ENCODE measurements at places on chromosomes 7 and 10.

- no peak for DNase-seq
- H3K27ac ChIP-seq, result no peak overlapping the region
- no peaks in the 10 kb centered on the region for H3K4me1 ChIP-seq
- no peaks in the 10 kb centered on the region for H3K27me3 ChIP-seq
- H3K4me3 ChIP-seq, result no peak overlapping the region
Observed at GRCh38 chr10:9097206-9097990, 1042.9 kb downstream of the GATA3 start.

DNA sequence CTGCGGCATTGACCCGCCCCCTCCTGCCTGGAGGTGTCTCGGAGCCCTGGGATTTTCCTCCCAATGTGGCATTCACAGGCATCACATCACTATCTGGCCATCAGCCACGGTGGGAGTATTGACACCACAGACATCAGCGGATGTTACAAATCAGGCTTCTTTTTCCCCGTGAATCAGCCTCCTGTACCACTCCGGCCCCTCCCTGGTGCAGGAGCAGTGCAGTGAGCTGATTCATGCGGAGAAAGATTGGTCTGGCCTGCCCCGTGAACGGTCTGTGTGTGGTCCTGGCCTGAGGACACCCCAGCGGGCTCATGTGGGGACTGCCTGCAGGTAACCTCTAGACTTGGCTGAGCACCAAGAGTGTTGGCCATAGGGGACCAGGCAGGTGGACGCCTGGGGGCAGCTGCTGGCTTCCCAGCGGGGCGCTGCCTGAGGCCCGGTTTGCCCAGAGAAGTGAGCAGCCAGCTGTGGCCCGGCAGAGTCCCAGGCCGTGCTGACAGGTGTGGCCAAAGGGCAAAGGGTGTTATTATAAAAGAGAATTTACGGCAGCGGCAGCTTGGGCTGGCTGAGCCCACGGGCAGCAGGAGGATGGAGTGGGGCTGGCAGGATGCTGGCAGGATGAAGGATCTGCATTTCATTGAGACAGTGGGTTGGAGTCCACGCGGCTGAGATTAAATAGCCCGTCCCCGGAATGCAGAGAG is 32.1 kb upstream of the GNA12 start:
- H3K36me3 ChIP-seq, result no peaks in the 10 kb centered on the region
- no peaks in the 10 kb centered on the region for H3K4me1 ChIP-seq
- DNase-seq, result no peak
- H3K4me3 ChIP-seq, result no peak overlapping the region
- H3K27ac ChIP-seq, result no peak overlapping the region

DNA sequence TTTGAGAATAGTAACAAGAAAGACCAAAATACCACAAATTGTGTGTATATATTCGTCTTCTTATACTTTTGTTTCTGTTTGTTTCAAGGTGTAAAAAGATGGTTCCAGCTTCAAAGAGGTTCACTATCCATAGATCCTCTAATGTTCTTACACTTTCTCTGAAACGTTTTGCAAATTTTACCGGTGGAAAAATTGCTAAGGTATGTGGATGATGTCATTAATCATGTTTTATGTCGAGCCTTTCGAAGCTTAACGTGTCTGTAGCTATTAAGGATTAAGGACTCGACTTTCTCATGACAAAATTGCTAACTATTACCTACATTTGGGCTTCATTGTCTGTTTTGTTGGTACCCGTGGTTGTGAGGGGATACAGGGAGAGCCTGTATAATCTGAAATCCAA is 112.8 kb downstream of the ANKRD61 start:
- H3K4me3 ChIP-seq, result no peak overlapping the region
- DNase-seq, result no peak
- no peaks in the 10 kb centered on the region for H3K27me3 ChIP-seq
- H3K27ac ChIP-seq, result no peak overlapping the region
- H3K36me3 ChIP-seq, result peaks cover 45% of the 10 kb centered on the region

- no peaks in the 10 kb centered on the region for H3K27me3 ChIP-seq
- no peaks in the 10 kb centered on the region for H3K36me3 ChIP-seq
- no peak overlapping the region for H3K4me3 ChIP-seq
- H3K27ac ChIP-seq, result no peak overlapping the region
- H3K4me1 ChIP-seq, result no peaks in the 10 kb centered on the region
Observed at GRCh38 chr7:43505412-43505811, 77.5 kb upstream of the STK17A start.

GRCh38 chr7:157689269-157690057 is 352.7 kb downstream of the DNAJB6 start:
- H3K27ac ChIP-seq, result no peak overlapping the region
- peaks cover 32% of the 10 kb centered on the region for H3K4me1 ChIP-seq
- H3K36me3 ChIP-seq, result no peaks in the 10 kb centered on the region
- H3K4me3 ChIP-seq, result peak overlapping the region; percentile 41
- DNase-seq, result no peak
- peaks cover 25% of the 10 kb centered on the region for H3K27me3 ChIP-seq

DNA sequence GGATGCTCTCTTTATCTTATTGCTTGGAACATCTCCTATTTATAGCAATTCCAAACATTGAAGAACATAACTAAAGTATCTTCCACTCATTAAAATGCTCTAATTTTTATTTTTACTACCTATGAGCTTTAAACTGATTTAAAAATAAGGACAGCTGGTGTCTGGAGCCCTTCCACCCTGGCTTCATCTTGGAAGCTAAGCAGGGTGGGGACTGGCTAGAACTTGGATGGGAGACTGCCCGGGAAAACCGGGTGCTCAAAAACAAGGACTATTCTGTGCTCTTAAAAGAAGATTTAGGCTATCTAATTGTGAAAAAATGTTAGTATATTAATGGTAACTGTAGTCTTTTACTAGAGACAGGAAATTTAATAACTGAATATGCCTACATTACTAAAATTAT is 69.2 kb downstream of the ARMC3 start:
- DNase-seq, result no peak
- H3K4me3 ChIP-seq, result no peak overlapping the region
- H3K27ac ChIP-seq, result no peak overlapping the region
- no peaks in the 10 kb centered on the region for H3K4me1 ChIP-seq
- no peaks in the 10 kb centered on the region for H3K27me3 ChIP-seq

- DNase-seq, result no peak
- peaks cover 93% of the 10 kb centered on the region for H3K4me1 ChIP-seq
- H3K27me3 ChIP-seq, result no peaks in the 10 kb centered on the region
Observed at GRCh38 chr10:119250641-119251314, 43.4 kb downstream of the GRK5 start.

- H3K27me3 ChIP-seq, result no peaks in the 10 kb centered on the region
- no peak for DNase-seq
- no peaks in the 10 kb centered on the region for H3K36me3 ChIP-seq
- H3K4me3 ChIP-seq, result no peak overlapping the region
- H3K4me1 ChIP-seq, result no peaks in the 10 kb centered on the region
- H3K27ac ChIP-seq, result no peak overlapping the region
Observed at GRCh38 chr10:129604333-129605032, 137.4 kb downstream of the MGMT start.

- no peak for DNase-seq
- no peak overlapping the region for H3K4me3 ChIP-seq
- H3K27me3 ChIP-seq, result no peaks in the 10 kb centered on the region
- no peaks in the 10 kb centered on the region for H3K4me1 ChIP-seq
- H3K27ac ChIP-seq, result no peak overlapping the region
Observed at GRCh38 chr10:17533731-17534130, 79.3 kb upstream of the ST8SIA6 start.

DNA sequence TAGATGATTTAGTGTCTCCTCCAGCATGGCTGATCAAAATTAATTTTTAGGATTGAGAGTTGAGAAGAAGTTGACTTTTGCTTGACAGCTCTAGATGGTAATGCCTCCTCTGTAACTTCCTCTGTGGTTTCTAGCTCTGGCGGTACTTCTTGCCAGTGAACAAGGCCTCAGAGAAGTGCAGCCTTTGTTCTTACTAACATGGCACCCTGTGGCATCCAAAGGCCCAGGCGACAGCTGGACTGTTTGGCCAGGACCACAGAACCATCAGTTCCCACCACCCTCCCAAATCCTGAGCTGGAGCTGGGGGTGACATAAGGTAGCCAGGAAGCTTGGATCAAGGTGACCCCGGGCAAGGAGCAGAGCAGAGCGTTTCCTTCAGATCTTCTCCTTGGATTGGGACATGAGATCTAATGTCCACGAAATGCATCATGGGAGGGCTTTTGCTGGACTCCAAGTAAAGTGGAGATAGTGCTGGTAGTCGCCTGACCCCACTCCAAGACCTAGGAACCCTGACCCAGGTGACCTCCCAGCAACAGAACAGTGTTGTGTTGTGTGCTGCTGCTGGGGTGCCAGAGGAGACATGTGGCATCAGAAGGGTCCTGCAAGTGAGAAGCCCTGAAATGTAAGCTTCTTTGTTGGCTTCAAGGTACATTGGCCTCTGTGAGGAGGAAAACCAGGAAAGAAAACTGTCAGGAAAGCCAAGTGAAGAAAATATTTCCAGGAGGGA is 41.8 kb downstream of the APBB1IP start:
- H3K4me3 ChIP-seq, result no peak overlapping the region
- H3K4me1 ChIP-seq, result peaks cover 18% of the 10 kb centered on the region
- no peak for DNase-seq
- H3K27ac ChIP-seq, result peak overlapping the region; percentile 40
- H3K36me3 ChIP-seq, result no peaks in the 10 kb centered on the region

- no peaks in the 10 kb centered on the region for H3K36me3 ChIP-seq
- no peaks in the 10 kb centered on the region for H3K4me1 ChIP-seq
- no peaks in the 10 kb centered on the region for H3K27me3 ChIP-seq
- no peak for DNase-seq
- H3K27ac ChIP-seq, result no peak overlapping the region
Observed at GRCh38 chr7:159122276-159122675, 22.4 kb downstream of the VIPR2 start.

DNA sequence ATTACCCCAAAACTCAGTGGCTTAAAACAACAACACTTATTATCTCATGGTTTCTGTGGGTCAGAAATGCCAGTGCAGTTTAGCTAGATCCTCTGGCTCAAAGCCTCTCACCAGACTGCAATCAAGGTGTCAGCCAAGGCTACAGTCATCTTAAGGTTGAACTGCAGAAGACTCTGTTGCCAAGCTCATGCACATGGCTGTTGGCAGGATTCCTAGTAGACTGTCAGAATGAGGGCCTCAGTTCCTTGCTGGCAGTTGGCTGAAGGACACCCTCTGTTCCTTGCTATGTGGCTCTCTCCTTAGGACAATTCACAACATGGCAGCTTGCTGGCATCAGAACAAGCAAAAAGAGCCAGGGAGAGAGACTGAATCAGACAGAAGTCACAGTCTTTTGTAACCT is 34.7 kb downstream of the TOMM7 start:
- no peak overlapping the region for H3K27ac ChIP-seq
- DNase-seq, result no peak
- no peaks in the 10 kb centered on the region for H3K4me1 ChIP-seq
- no peaks in the 10 kb centered on the region for H3K27me3 ChIP-seq
- H3K36me3 ChIP-seq, result no peaks in the 10 kb centered on the region

DNA sequence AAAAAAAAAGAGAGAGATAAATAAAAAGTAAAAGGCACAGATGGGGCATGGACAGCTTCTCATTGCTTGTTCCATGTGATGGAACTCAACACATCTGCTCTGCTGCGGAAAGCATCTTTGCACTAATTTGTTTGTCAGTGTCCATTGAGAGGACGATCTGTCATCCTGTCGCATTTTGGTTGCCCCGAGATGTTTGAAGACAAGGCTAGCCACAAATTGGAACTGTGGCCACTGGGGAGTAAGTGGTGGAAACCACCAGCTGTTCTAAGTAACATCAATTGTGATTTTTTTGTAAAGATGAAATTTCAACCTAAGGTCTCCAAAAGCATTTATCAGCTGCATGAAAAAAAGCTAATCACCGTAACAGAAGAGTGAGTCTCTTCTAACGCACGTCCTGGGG is 312.7 kb downstream of the ADARB2 start:
- no peak for DNase-seq
- no peaks in the 10 kb centered on the region for H3K36me3 ChIP-seq
- H3K4me3 ChIP-seq, result no peak overlapping the region
- H3K27ac ChIP-seq, result no peak overlapping the region

DNA sequence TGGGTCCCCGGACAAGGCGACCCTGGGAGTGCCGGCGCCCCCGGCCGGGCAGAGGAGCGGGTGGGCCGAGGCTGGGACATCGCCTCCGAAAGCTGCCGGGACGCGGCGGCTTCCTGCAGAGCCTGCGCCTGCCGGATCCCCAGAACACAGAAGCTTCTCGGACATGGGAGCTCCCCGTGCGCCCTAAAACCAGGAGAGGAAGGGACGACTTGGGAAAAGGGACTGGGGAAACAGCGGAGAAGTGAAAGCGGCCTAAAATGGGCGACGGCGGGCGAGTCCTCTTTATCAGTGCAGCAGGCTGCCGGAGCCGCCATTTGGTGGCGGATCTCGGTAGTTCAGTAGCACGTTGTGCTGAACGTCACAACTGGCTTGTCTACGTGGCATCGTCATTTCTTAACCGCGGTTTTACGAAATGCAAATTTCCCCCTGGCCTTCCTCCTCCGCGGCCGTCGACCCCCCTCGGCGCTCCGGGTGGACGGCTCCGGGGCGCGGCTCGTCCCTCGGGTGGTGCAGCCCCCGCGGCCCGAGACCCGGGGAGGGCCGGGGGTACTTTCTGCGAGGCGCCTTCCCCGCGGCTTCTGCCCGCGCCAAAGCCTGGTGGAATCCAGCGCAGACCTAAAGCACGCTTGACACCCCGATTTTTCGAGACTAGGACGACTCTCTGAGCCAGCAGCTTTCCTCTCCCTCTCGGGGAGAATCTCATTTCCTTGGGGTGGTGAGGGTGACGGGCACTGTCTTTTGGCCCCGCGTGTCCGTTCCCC is 9.9 kb upstream of the SPAG6 start:
- H3K4me3 ChIP-seq, result peak overlapping the region; percentile 41
- peaks cover 45% of the 10 kb centered on the region for H3K4me1 ChIP-seq
- H3K36me3 ChIP-seq, result no peaks in the 10 kb centered on the region
- H3K27me3 ChIP-seq, result peaks cover 57% of the 10 kb centered on the region

DNA sequence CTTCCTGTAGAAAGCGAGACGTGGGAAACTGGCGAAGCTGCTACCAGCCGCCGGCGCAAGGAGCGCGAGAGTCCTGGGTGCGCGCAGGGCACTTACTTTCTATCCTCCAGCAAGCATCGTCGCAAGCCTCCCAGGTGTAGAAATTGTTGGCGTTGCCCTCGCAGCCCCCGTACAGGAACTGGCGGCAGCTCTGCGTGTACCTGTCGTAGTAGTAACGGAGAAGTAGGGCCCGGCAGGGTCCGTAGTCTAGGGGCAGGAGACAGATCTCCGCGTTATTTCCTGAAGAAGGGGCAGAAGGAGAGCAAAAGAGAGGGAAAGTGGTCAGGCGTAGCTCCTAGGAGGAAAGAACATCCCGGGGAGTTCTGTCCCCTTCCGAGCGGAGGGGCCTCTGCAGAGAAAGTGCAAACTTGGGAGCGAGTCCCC is 501 bp downstream of the TFPI2 start:
- no peak for DNase-seq
- H3K36me3 ChIP-seq, result no peaks in the 10 kb centered on the region
- peaks cover 4% of the 10 kb centered on the region for H3K4me1 ChIP-seq
- H3K4me3 ChIP-seq, result peak overlapping the region; percentile 25
- no peak overlapping the region for H3K27ac ChIP-seq

DNA sequence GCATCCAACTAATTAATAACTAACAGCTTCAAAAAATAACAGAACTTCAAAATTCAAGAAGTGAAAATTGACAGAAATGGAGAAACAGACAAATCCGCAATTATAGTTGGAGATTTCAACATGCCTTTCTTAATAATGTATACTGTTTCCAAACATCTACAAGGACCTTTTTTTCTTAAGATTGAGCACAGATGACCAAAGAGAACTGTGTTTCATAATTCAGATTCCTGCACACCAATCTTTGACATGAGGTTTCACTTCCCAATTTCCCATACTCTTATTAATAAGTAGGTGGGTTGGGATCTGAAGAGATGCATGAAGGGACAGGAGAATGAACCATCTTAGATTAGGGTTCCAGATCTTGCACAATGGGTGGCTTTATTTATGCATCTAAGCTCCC is 24.9 kb upstream of the GIMAP7 start:
- no peak for DNase-seq
- H3K27me3 ChIP-seq, result no peaks in the 10 kb centered on the region
- no peaks in the 10 kb centered on the region for H3K4me1 ChIP-seq
- no peak overlapping the region for H3K27ac ChIP-seq
